SHP77 (cell line): ENCODE measurements at places on chromosomes 4 and X.
A peak's percentile ranks its signal among the peaks of the same experiment; 100 is the strongest.

- no peak for DNase-seq
Measured at GRCh38 chr4:6852582-6852981, 57.0 kb upstream of the TBC1D14 start.

- DNase-seq = no peak
Measured at GRCh38 chr4:138939960-138940359, 75.6 kb upstream of the NOCT start.

DNA sequence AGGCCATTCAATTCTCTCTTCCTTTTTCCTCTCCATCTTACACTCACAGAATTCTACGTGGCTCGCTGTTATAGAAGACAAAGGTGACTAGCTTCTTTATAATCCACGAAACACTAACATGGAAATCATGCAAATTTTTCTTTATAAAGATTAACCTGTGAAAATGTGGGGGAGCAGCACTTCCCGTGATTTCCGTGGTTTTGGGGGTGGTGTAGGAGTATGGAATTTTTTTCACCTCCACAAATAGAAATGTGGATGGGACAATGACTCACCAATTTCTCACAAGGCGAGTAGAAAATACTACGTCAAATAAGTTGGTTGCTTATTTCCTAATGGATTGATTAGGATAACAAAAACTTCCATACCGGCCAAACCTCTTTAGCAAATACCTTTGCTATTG is 719.2 kb upstream of the TENM3 start:
- no peak for DNase-seq

GRCh38 chr4:86967073-86967472 is 32.3 kb downstream of the AFF1 start:
- DNase-seq = no peak

- DNase-seq = no peak
Measured at GRCh38 chr4:566508-567295, 9.4 kb downstream of the TMEM271 start.

DNA sequence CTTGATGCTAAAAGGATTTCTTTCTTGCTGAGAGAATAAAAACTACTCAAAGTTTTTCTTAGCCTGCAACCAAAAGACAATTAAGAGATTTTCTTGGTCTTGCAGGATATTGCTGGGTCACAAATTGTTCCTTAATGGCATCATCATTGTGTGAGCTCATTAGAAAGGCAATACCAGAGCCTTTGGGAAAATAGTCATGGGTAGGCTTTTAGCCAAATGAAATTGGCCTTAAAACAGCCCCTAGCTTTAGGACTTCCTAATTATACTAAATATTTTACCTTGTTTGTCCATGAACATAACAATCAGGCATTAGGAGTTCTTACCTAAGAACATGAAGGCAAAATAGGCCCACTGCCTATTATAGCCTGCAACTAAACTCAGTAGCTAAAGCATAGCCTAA is 10.4 kb upstream of the FAM13A start:
- DNase-seq = no peak

GRCh38 chr4:6944301-6945051 is 34.9 kb downstream of the TBC1D14 start:
- no peak for DNase-seq

DNA sequence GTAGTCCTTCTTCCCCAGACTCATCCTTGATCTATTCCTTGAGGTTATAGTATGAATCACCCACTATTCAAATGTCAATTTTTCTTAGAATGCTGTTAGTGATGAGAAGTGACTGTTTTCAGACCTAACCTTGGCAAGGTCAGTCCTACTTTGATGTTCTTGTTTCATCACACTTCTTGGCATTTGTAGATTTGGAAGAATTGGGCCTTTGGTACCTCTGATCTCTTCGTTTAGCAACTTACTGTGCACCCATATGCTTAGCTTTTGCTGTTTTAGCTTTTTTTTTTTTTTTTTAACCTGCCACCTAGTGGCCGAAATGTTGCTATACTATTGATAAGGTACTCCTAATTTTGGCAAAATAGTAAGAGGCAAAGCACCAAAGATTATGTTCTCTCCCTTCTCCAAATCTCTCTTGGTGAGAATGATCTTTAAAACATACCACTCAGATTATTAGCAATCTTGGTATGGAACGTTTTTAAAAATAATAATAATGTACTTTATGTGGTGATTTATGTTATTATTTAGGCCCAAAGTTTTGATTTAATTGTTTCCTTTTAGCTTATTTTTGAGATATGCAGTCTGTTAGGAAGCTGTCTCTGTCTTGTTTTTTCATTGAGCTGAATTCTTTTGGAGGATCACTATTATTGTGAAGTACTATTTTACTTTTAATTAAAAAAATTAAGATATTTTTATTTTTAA is 16.6 kb downstream of the DCK start:
- no peak for DNase-seq

- DNase-seq = no peak
Measured at GRCh38 chr4:139557556-139558110, 1.6 kb upstream of the SETD7 start.

DNA sequence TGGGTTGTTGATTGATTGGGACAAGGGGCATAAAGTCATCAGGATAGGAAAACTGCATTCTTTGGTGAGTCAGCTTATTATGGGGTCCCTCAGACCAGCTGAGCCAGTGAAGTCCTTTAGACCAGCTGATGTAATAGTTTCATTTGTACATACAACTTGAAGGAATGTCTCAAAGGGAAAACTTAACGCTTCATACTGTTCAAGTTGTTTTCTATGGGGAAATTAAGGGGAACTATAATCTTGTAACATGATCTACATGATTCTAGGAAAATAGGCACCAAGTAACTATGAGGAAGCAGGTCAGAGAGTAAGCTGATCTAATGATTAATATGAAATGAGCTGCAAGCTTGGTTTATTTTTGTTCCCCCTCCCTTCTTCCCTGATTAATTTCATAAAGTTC is 175.1 kb upstream of the GRID2 start:
- DNase-seq = no peak

- DNase-seq = no peak
Measured at GRCh38 chr4:185752872-185753271, 59.1 kb downstream of the SORBS2 start.

GRCh38 chr4:78424461-78424860 is 127.1 kb upstream of the ANXA3 start:
- no peak for DNase-seq

DNA sequence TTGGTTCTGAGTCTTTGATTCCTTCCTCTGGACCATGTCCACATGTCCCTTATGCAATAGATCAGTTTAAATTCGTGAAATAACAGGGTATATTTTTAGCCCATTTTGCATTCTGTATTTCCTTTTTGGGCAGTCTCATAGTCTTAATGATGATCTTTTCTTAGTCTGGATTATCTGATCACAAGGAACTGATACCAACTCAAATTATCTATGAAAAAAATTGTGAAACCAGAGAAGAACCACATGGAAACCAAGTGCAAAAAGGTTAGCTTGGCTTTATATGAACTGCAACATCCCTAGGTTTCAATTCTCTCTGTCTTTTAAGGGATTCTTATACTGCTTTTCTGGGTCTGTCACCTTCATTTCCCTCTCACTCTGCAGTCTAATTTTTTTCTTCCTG is 608.6 kb upstream of the AADAT start:
- no peak for DNase-seq

GRCh38 chr4:14345356-14345775 is 656.9 kb upstream of the CPEB2 start:
- DNase-seq = no peak

GRCh38 chr4:66575008-66575696 is 904.9 kb upstream of the EPHA5 start:
- DNase-seq = no peak

DNA sequence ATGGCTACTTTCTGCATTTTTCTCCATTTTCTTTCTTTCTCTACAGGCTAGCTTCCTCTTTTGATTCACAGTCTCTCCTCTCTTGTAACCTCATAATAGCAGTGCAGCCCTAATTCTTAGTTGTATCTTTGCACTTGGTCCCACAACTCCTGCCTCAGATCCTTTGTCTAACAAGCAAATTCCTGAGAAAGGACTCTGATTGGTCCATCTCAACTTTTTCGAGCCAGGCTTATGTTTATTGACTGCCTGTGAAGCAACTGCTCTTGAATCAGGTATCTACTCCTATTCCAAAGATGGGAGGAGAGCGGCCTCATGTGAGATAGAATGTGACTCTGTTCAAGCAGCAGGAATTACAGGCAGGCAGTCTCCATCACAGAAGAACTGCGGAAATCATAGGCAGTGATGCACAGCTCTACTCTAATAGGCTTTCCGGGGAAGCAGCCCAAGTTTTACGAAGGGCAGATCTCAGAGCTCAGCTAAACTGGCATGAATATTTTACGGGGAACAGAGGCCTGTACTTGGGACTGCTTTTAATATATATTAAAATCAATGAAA is 123.5 kb downstream of the GABRB1 start:
- DNase-seq = no peak

DNA sequence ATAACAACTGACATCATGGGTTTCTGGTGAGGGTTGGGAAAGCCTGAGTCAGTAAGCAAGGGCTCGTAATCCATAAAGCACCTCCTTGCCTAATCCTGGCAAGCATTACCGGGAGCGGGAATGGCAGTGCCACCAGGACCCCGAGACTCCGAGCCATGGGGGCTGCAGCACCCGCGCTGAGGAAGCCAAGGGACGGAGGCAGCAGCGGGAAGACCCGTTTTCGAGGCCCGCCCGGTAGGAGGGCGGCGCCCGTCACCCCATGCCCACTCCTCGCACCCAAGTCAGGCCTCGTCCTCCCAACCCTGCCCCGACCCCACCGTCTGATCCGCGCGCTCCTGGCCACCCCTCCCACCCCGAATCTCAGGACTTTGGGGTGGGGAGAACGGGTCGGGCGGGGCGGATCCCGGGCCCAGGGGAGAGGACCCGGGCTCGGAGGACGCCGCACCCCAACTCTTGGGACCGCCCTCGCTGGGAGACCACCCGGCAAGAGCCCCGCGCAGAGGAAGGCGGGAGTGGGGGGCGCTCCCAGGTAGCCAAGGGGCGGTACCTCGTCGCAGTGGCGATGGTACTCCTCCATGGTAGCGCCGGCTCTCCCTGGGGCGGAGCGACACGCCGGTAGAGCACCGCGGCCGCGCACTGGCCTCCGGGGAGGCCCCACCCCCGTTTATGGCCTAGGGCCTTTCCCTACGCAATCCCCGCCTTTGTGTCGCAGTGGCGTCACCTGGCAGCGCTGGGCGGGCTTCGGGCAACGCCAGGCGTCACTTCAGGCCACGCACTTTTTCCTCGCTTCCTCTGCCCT is at the start of gene DYNLT3:
Gene DYNLT3 (minus strand): TSS at position 638 of the 799 bp plus-strand sequence. CDS start 61 bp downstream, at position 577.
- peak; percentile 79 for DNase-seq

DNA sequence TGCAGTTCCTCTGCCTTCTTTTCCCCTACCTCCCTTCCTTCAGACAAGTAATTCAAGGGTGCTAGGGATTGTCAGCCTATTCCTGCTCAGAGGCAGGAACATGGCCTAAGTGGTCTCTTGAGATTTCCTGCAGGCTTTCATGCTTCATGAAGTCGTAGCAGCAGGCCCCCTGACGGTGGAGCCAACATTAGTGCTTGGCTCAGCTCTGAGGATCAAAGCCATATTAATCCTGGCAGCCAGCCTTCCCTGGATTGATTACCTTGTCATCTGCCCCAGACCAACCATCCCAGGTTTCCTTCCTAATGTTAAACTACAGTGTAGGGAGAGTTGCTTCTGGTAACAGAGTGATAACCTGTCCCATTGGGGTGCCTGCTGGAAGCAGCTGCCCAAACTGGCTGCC is 84.1 kb downstream of the SLC16A2 start:
- DNase-seq = no peak

GRCh38 chr4:89007338-89007939 is 49.5 kb downstream of the FAM13A start:
- no peak for DNase-seq

- DNase-seq = no peak
Measured at GRCh38 chrX:17596546-17597205, 140.6 kb upstream of the SCML1 start.

DNA sequence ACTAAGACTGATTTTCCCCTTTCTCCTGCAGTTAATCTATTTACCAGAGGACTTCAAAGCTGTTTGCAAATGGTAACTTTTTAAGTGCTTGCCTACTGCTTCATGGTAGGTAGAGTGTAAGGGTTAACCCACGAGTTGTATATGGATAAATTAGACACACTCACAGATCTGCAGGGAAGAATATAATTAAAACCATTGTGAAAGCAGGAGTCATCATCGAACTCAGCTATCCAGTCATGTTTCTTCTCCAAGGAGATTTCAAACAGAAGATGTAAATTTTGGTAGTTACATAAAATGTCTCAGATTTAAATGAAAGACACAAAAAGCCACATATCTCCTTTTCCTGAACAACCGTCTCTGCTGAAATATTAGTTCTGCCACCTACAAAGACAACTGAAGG is 549 bp upstream of the XG start:
- no peak for DNase-seq

GRCh38 chr4:54102531-54103106 is 2.7 kb downstream of the GSX2 start:
- DNase-seq = no peak

DNA sequence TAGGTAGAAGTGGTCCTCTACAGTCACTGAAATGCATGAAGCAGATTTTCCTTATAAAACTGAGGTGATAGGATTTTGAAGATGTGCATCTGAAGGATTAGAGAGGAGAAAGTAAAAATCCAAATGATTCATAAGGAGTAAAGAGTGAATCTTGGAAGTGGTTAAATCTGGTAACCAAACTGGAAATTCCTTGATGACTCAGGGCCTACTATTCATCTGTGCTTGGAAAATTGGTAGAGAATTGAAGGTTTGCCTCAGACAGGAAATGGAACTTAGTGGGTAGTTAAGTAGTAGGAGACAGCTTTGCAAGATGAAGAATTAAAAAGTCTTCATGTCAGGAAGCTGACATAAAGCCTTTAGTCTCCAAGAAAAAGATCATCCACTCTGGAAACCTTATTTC is 368.9 kb upstream of the CTSO start:
- DNase-seq = no peak

- no peak for DNase-seq
Measured at GRCh38 chr4:74618659-74619058, 173.7 kb downstream of the AREG start.

DNA sequence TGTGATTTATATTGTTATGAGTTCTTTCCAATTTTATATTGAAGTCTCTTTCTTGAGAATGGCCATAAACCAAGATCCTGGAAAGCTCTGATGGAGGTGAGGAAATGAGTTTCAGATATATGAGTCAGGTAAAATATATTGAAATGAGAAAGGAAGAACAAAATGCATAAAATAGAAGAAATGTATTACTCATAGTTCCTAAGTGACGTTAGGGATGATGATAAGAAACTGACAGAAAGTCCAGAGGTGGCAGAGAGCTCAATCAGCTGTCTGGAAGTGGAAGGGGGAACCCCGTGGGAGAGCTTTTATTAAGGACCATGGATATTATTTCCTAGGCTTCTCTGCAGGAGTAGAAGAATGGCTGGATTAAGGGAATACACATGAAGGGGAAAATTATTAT is 24.6 kb downstream of the UGT2B7 start:
- DNase-seq = no peak

GRCh38 chr4:101682946-101683345 is 107.6 kb upstream of the BANK1 start:
- no peak for DNase-seq

DNA sequence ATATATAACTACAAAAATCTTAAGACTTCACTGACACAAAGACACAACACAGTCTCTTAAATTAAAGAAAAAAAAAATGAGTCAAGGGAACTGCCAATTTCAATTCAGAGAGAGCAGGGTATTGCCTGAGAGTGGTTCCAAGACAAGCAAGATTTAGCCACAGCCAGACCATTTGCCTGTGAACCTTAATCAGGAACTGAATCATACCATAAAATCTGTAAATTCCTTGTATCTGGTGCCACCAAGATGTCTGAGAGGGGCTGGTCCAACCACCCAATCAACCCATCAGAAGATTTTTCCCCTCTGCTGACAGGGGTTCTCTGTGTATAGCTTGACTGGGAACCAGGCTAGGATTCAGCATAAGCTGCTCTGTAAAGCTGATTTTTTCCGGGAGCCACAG is 159.2 kb downstream of the CPEB2 start:
- DNase-seq = no peak
